ENCODE measurements at places on chromosomes 7 and 10. TPM values are rescaled to one million over a fixed set of nuclear protein-coding genes. Genes with fewer than 3 reads are reported as not detected.

Gene IL6
- 12.0 TPM for total RNA-seq

Gene PGAM2
- 0.71 TPM for total RNA-seq

Gene PLXDC2
- total RNA-seq, result 18.2 TPM

Gene PRSS37
- total RNA-seq, result not detected

Gene NPFFR1
- total RNA-seq, result not detected

Gene NUTM2E
- total RNA-seq, result not detected

Gene HOXA11
- total RNA-seq, result 25.0 TPM

Gene SLC18A3
- total RNA-seq, result 2.5 TPM

Gene CYP3A4
- total RNA-seq, result not detected

Gene DENND2A
- total RNA-seq, result 15.8 TPM
